Aortic smooth muscle cell (primary cell): ENCODE measurements at places on chromosomes 3 and 15. TPM values are rescaled to one million over a fixed set of nuclear protein-coding genes. Genes with fewer than 3 reads are reported as not detected.

The TGM4 gene
- total RNA-seq, result 0.13 TPM in 1 of 2 replicates, not detected in the other

The CCRL2 gene
- 0.87 and 1.7 TPM in 2 replicates for total RNA-seq

The SELENOK gene
- 24.5 and 32.2 TPM in 2 replicates for total RNA-seq

The CHRD gene
- total RNA-seq, result 1.7 and 2.4 TPM in 2 replicates

The SOX14 gene
- not detected in 2 replicates for total RNA-seq

The ZIC1 gene
- total RNA-seq, result under 0.01 TPM in 1 of 2 replicates, not detected in the other
